ENCODE measurements at places on chromosomes 16 and 17.

DNA sequence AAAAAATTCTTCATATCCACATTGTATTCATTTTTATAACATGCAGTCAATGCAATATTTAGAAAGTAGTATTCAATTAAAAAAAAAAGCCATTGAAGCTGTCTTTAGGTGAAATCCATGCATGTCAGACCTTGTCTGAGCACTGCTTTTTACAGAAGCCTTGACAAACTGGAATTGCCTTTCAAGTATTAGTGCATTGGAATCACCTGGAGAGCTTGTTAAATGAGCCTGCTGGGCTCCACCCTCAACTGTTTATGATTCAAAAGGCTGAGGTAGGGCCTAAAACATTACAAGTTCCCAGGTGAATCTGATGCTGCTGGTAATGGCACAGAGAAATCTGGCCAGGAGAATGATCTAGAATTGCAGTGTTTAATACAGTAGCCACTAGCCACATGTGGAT lies 85.8 kb downstream of the HIC1 start:
- no peak for DNase-seq

- no peak for DNase-seq
Observed at GRCh38 chr17:42598905-42599304, 10.3 kb downstream of the RETREG3 start.

GRCh38 chr17:78976907-78977680 lies 2.6 kb downstream of the LGALS3BP start:
- no peak for DNase-seq

DNA sequence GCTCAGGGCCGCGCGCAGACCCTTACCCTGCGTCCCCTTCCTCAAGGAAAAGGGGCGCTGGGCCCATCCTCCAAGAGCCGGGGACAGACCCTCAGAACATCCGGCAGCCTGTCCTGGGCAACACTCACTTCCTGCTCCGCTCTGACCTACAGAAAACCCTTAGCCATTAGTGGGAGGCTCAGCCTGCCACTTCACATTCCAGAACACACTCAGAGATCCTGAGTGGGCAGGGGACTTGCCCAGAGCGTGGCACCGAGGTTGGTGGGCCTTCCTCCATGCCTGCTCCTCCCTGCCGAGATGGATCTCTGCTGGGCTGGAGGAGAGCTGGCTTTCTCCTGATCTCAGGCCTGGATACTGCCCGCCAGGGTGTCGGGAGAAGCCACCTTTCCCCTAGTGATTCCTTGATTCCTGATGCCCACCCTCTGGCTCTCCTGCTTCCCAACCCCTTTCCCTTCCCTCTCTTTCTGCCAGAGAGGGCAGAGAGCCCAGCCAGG lies 1.5 kb downstream of the SCARF1 start:
- DNase-seq = peak; percentile 56

DNA sequence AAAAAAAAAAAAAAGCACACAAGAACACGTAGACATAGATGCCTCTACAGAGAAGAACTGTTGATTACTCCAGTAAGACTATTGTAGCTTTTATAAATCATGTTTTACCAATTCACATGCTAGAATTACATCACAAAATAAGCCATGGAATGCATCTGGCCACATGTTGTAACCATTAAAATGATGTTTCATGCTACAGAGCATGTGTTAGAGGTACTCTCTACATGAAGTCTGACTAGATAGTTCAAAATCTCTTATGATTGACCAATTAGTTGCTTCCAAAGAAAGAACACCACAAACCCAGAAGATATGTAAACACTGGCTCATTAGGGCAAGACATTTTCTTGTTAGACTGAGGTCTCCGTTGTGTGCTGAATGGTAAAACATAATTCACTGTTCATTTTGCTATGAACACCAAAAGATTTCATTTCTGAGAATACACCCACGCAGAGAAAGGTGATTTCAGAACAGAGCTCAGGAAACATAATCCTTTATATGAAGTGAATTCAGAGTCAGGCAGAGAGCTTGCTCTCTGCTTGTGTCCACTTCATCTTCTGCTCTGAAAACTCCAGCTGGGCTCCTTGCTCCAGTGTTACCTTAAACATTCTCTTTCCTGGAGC lies 411.4 kb upstream of the SOX9 start:
- peak; percentile 8 for DNase-seq
